ENCODE measurements at places on chromosomes 1 and 21.

DNA sequence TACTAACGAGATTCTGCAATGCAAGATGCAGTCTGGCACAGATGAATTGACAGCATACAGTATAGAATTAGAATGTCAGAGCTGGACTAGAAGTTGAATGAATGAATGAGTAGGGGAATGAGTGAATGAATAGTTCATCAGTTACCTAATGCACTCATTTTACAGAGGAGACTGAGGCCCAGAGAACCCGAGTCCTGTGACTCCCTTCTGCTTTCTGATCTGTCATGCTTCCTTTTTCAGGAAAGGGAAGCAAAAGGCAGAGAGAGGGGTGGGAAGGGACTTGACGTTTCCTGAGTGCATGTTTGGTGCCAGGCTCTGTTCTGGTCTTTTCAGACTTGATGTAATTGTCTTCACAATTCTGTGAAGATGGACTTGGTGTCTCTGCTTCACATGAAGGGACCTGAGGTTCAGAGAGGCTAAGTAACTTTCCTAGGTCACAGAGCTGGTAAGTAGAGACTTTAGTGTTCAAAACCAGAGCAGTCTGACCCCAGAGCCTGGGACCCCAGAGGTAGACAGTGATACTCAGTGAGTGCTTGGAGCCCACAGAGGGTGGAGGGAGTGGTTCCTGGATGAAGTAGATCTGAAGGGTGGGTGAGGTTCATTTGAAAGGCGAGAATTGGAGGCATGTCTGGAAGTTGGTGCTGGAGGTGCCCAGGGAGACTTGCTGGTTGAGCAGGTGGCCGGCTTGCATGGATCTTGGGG lies 8.0 kb upstream of the MEX3A start:
- no peak for DNase-seq

DNA sequence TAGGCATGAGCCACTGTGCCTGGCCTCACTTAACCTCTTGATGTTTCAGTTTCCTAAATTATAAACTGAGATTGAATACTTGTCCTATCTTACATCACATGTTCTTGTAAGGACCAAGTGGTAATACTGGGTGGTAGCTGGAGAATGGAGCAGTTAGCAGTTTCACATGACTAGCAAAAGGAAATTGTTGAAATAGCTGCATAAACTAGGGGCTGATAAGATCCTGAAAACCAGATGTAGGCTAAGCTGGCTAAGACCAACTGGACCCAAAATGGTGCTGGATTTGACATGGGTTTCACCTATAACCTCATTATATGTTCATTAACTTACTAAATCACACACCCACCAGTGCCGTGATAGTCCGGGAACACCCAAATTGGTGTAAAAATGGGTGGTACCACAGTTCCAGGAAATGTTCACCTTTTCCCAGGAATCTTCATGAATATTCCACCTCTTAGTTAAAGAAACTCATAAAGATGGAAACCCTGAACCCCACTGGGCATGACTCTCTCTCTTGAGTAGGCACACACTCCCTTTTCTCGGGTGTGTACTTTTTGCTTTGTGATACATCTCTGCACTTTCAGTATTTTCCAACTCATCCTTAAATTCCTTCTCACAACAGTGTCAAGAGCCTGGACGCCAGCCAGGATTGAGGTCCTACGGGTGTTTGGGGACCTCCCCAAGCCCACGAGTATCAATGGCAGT lies at the start of gene PAPPA2:
Gene PAPPA2, plus strand, starts transcription at position 502 of the 705 bp plus-strand sequence. CDS start 93,148 bp downstream, outside the sequence.
- no peak for DNase-seq

GRCh38 chr1:56578963-56579875 lies at the start of gene PLPP3:
TSS of gene PLPP3 (minus strand) at chr1:56579563. CDS start at chr1:56579016, 547 bp downstream.
- DNase-seq = peak; percentile 62

GRCh38 chr1:212118167-212118871 lies 82.8 kb downstream of the DTL start:
- DNase-seq = no peak
